Anterior cingulate cortex (tissue), 58 donors: ENCODE measurements at places on chromosomes 5 and 9.

- DNase-seq, result no peak
Observed at GRCh38 chr5:126753227-126753626, 23.7 kb upstream of the LMNB1 start.

DNA sequence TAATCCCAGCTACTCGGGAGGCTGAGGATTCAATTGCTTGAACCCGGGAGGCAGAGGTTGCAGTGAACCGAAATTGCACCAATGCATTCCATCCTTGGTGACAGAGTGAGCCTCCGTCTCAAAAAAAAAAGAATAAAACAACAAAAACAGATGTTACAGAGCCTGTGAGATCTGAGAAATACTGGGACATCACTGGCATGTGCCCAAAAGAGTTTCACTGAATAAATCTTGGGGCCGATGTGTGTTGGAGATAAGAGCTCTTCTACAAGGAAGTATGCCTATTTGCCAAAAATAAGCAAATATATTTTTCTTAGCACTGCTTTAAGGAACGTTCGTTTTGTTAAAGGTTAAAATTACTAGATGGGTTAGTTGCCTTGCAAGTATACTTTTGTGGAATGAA, 55.1 kb downstream of the KIAA1958 start:
- DNase-seq, result no peak

DNA sequence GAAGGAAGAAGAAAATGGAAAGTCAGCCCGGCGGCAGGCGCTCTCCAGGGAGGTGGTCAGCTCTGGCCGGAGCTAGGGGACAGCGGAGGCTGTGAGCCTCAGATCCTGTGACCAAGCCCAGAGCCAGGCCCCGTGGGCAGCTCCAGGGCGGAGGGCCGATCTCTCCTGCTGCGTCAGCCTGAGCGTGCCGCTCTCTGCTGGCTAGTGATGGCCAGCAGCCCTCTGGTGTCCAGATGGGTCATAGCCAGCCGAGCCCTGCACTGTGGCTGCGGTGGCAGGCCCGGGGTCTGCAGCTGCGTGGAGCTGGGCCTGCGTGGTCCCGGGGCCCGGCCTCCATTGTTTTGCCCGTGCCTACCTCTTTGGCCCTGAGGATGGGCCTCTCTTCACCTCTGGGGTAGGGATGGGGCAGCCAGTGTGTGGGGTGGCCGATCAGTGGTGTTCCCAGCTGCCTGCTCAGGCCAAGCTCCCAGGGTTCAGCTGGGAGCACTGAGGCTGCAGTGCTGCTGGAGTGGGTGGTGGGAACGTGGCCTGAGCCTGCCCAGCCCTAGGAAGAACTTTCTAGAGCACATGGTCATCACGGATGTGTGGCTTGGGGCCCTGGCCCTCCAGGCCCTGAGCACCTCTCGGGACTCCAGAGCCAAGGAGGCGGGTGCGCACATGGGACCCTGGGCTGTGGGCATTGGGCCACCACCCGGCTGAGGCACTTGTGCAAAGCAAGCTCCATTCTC, 17.1 kb upstream of the NRARP start:
- DNase-seq, result peak; percentile 43

DNA sequence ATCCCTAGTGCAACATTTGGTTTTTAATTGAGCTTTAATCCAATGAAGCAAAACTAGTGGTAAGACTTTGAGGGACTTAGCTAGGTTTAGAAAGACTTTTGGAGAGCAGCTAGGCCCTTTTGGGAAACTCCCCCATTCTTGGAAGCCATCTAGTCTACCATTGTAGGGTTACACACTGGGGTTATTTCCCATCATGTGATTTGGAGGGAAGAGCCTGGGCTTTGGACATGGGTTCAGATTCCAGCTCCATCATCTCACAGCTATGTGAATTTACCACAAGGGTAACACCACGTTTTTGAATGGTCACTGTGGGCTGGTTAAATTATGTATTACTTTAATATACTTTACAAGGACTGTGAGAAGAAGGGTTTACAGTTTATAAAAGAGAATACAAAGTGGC, 18.3 kb upstream of the TNFSF15 start:
- no peak for DNase-seq
